ENCODE measurements at places on chromosomes 5 and 9.

GRCh38 chr5:175385691-175386362 is 58.2 kb downstream of the DRD1 start:
- no peak for DNase-seq

- DNase-seq, result no peak
Measured at GRCh38 chr9:108703429-108703828, 152.4 kb downstream of the ACTL7B start.

DNA sequence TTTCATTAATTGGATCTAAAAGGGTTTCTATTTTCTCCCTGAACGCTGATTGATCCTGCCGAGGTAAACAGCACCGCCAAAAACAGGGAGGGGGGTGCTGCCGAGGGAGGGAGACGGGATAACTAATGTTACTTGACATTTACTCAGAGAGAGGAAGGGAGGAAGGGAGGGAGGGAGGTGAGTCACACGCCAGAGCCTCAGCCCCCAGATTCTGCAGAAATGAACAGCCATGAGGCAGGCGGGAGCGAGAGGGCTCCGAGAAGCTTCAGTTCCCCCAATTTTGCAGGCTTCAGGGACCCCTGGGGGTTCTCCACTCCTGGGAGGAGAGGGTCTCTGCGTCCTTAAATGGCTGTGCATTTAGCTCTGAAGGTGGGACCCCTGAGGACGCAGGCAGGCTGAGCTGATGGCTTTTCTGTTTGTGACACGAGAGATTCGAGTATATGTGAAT is 59.1 kb upstream of the IER5L start:
- peak; percentile 84 for DNase-seq

DNA sequence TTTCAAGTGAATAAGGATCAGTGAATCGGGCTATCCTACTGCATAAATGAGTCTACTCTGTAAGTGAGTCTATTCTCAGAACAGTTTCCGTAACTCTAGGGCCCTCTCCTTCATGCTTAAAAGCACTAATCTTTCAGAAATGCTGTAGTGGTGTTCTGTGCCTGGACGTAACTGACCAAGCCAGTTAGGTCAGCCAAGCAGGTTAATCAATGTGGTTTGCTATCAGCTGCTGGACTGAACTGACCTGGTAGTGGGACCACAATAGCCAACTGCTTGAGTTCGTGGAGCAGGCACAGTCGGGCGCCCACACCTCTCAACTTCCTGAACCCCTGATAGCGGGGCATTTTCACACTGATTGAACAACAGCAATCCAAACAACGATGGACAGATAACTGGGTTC is 6.8 kb downstream of the SLC1A3 start:
- no peak for DNase-seq

- no peak for DNase-seq
Measured at GRCh38 chr9:134605966-134606357, 35.6 kb upstream of the COL5A1 start.

GRCh38 chr5:82072138-82072537 is 100.3 kb downstream of the ATG10 start:
- DNase-seq, result no peak

- DNase-seq, result no peak
Measured at GRCh38 chr9:34499076-34499475, 23.7 kb downstream of the ENHO start.

- no peak for DNase-seq
Measured at GRCh38 chr9:99269416-99269815, 47.3 kb downstream of the SEC61B start.

DNA sequence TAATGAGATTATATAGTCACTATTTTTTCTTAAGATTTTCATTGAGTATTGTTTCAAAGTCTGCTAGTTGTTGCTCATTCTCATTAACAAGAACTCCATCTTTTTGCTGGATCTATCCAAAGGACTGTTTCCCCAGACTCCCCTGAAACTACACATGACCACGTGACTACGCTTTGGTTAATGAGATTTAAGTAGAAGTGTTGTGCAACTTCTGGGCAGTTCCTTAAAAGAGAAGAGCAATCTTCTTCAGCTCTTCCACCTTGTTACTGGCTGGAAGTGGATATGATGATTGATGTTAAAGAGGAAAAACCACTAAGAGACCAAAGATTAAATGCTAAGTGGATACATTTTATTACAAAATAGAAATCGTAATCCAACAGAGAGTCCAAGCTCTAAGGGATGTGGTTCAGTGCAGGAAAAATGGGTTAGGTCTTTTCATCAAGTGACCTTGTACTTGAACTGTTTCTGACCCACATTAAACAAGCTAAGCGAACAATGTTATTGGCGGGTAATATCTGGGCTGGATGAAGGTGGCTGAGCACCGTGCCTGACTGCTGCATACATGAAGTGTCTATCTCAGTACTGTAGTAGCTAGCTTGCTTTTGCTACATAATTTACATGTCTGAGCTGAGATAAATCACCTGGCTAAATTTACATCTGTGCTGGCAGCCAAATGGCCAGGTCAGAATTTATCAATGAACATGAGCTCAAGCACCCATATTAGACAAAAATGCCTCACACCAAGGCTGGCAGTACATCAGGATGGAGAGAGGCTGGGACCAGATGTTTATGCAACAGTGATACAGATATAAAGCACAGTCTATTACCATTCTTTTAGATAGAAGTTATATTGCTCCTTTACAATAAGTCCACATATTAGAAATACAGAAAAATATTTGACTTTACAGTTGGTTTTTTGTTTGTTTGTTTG is 7.5 kb upstream of the CTNNAL1 start:
- DNase-seq, result no peak

- DNase-seq, result no peak
Measured at GRCh38 chr9:69527454-69527853, 144.7 kb downstream of the APBA1 start.

GRCh38 chr9:98275159-98275558 is 19.7 kb upstream of the TBC1D2 start:
- DNase-seq, result no peak

DNA sequence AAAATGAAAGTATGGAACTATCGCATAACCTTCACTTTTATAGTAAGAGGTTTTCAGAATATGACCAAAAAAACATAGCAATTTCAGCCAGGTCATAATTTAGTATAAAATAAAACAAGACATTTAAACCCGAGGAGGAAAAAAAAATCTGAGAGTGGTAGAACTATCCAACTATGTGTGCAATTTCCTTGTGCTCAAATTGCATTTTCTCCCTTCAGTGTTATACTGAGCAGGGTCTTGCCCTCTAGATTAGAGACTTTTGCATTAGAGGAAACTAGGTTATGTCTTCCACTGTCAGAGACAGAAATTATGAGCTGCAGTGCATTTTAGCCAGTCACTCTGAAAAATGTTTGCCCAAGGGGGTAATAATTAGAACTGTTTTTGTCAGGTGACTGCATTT is 330.6 kb downstream of the NR2F1-AS1 start:
- DNase-seq, result no peak

GRCh38 chr5:134732819-134733218 is 5.5 kb upstream of the CAMLG start:
- DNase-seq, result no peak

DNA sequence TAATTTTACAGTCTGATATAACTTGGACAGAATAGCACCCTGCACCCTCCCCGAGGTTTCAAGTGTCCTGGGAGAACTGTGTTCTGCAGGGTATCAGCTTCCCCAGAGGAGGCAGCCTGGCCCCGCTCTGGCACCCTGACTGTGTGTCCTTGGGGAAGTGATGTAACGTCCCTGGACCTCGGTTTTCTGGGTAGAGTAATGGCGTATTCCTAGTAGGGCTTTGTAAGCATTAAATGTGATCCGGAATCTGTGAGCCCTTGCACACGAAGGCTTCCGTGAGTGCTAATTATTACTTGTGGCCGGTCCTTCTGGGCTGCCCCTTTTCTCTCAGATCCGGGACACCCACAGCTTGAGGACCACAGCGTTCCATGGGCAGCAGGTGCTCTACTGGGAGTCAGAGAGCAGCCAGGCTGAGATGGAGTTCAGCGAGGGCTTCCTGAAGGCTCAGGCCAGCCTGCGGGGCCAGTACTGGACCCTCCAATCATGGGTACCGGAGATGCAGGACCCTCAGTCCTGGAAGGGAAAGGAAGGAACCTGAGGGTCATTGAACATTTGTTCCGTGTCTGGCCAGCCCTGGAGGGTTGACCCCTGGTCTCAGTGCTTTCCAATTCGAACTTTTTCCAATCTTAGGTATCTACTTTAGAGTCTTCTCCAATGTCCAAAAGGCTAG is 1.0 kb upstream of the CACFD1 start:
- no peak for DNase-seq

DNA sequence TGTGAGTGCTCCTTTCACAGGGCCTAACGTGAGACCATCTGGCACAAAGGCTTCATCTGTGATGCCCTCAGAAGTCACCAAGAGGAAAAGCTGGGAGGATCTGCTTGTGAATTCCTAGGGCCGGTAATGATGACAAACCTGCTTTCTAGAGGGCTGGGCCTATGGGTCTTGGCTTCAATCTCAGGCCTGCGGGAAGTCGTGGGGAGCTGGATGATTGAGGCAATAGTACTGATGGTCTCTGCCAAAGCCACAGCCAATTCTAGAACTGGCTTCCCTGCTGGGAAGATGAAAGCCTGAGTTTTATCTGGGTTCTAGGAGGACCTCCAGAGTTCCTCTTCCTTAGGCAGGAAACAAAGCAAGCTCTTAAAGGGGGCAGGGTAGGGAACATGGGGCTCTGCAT is 102.7 kb downstream of the TMEM215 start:
- DNase-seq, result no peak
